ENCODE measurements at places on chromosomes 3 and 15. TPM values are rescaled to one million over a fixed set of nuclear protein-coding genes. Genes with fewer than 3 reads are reported as not detected.

GOLGA6D gene
- 0.27 TPM for total RNA-seq

DUOXA2 gene
- total RNA-seq, result not detected

ARRDC4 gene
- total RNA-seq, result 3.2 TPM

COL7A1 gene
- 8.6 TPM for total RNA-seq

GRCh38 chr3:47542471-47543173, 29.1 kb upstream of the ELP6 start:
- DNase-seq, result no peak
- no peak overlapping the region for H3K27ac ChIP-seq
- peaks cover 13% of the 10 kb centered on the region for H3K27me3 ChIP-seq
- H3K36me3 ChIP-seq, result no peaks in the 10 kb centered on the region
- H3K4me3 ChIP-seq, result no peak overlapping the region
- H3K4me1 ChIP-seq, result no peaks in the 10 kb centered on the region

- no peaks in the 10 kb centered on the region for H3K27me3 ChIP-seq
- H3K4me1 ChIP-seq, result no peaks in the 10 kb centered on the region
- H3K4me3 ChIP-seq, result no peak overlapping the region
- no peak for DNase-seq
- no peaks in the 10 kb centered on the region for H3K36me3 ChIP-seq
Measured at GRCh38 chr15:71698742-71699141, 111.6 kb upstream of the NR2E3 start.

DNA sequence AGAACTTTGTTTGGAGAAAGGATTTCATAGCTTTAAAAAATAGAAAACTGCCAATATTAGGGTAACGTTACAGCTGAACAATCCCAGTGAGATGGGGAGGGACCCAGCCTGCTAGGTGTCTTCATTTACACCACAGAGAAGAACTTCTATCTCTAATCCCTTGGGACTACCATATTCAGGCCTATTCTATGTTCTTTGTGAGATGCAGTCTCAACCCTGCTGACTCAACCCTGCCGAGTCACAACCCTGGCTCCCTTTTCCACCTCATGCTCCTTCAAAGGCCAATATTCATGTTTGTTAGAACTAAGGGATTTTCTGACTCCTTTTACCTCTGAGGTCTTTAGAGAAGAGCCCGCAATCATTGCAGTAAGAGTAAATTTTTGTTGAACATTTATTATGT, 350.5 kb downstream of the EPHB1 start:
- H3K4me3 ChIP-seq, result no peak overlapping the region
- no peak for DNase-seq
- peaks cover 34% of the 10 kb centered on the region for H3K27me3 ChIP-seq

DNA sequence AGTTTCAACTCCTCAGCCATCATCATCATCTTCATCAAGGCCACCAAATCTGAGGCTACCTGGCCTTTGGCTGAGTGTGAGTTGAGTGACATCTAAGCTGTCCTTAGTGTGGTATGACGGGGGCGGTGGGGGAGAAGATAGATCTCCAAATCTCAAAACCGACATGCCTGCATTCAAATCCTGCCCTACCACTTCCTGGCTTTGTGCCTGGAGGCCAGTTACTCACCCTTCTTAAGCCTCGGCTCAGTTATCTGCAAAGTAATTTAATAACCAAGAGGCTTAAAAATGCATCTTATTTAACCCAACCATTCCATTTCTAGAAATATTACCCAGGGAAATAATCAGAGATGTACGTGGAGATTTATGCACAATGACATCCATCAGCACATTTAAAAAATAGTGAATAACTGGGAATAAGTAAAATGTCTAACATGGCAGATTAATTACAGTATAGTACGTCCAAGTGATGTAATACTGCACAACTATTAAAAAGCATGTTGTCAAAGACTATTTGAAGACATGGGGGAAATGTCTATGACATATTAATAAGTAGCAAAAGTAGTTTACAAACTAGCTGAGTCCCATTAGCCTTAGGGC, 167.4 kb downstream of the NTRK3 start:
- H3K4me1 ChIP-seq, result no peaks in the 10 kb centered on the region
- no peaks in the 10 kb centered on the region for H3K36me3 ChIP-seq
- no peak overlapping the region for H3K4me3 ChIP-seq
- H3K27ac ChIP-seq, result no peak overlapping the region
- peaks cover 36% of the 10 kb centered on the region for H3K27me3 ChIP-seq
- DNase-seq, result no peak

GRCh38 chr15:67902579-67903009, 62.7 kb upstream of the RNU6-1 start:
- H3K4me1 ChIP-seq, result peaks cover 24% of the 10 kb centered on the region
- no peaks in the 10 kb centered on the region for H3K27me3 ChIP-seq
- peak overlapping the region; percentile 59 for H3K27ac ChIP-seq
- peak overlapping the region; percentile 29 for H3K4me3 ChIP-seq
- H3K36me3 ChIP-seq, result peaks cover 13% of the 10 kb centered on the region
